GM04503 (cell line): ENCODE measurements at places on chromosomes 13 and 19.

DNA sequence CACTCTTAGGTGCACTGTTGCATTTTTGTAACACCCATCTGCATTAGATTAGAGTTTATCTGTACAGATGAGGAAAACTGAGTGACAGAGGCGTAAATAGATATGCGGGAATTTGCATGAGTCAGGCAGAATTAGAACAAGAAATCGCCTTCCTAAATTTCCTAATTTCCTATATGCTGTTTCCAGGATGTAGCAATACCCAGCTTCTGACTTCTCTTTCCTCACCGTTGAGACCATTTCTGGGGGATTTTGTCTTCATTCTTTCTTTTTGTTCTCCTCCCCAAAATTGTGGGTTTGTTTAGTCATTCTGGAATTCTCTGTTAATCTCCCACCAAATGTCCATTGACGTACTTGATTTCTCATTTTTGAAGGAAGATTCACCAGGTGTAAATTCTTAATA is 10.6 kb upstream of the ZNF792 start:
- DNase-seq, result no peak

DNA sequence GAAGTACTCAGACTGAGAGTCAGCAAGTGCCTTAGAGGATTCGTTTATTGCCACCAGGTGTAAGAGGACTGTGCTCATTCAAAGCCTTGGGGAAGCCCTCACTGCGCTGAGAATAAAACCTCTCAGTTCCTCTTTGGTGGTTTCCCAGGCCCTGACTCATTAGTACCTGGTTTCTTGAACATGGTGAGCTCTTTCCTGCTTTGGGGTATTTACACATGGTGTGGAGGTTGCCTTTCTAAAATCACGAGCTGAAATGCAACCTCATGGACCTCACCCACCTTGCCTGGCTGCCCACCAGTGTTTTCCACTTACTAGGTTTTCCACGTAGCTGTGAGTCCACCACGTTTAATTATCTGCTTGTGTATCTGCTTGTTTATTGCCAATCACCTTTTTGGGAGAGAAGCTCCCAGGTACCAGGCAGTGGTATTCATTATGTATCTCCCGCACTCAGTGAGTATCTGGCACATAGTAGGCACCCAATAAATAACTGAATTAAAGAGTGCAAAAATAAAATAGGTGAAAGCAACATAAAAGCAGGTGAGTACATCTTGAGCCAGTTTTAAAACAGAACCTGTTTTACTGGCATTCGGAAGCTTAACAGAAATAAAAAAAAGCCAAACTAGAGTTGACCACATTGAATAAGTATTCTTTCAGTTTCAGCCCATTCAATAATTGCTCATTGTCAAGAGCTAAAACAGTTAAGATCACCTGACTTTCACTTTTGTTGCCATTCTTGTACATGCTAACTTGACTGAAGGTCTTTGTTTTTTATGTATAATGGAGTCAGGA is 533.0 kb downstream of the MYO16 start:
- no peak for DNase-seq

DNA sequence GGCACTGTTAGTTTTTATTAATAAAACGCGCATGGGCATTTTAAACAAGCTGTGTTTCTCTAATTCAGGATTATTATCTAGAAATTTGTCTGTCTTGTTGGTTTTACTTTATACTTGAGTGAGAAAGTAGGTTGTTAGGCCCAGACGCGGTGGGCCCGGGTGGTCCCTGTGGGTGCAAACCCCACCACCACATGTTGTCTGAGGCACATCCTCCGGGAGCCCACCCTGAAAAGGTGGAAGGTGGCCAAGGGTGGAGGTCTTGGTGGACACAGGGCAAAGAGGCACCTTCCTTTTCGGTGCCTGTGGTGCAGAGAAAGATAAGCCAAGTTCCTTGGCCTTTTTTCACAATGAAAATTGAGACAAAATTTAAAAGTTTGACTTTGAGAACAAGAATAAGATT is 16.6 kb downstream of the ATP4B start:
- DNase-seq, result no peak

DNA sequence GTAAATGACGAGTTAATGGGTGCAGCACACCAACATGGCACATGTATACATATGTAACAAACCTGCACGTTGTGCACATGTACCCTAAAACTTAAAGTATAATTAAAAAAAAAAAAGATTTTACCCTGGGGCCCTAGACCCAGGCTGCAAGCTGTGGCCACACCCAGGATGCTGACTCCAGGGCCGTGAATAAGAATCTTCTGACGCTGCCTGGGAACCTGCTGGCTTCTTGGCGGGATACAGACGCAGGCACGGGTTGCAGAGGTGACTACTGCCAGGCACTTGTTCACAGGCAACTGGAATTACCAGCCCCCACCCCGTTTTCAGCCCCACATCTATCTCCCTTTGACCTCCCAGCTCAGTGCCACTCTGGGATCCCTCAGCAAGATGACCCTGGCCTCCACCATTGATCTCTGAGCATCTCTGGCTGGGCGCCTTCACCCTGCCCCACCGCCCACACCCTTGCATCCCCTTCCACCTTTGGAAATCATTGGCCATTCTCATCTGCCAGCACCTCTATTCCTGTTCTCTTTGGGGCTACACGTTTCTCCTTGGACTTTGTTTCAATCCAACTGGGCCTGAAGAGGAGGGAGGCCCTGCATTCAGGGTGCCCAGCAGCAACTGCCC is 21.1 kb upstream of the CFAP97D2 start:
- DNase-seq, result no peak

DNA sequence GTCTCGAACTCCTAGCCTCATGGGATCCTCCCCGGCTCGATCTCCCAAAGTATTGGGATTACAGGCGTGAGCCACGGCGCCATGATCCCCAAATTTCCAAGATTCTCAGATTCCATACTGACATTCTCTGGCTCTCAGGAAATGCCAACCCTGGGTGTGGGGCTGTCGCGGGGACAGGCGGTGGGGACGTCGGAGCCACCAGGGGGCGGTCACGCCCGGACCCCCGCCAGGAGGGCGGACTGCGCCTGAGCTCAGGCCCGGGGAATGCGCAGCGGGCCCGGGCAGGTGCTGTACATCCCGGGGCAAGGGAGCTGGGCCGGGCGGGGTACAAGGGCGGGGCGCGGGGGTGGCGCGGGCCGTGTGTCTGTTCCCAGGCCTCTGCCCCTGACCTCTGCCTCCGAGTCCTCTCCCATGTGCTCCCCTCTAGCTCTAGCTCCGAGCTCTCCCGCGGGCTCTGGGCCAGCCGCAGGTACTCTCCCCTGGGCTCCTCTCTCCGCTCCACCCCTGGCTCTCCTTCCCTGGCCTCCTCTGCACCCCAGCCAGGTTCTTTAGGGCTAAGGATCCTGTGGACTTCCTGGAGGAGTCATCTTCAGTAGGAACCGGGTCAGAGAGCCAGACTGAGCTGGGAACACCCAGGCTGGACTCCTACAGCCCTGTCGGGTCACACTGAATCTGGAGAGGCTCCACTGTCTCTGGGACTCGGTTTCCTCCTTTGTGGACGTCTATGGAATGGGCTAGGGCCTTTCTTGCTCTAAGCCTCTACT is 2.4 kb downstream of the PPP1R13L start:
- no peak for DNase-seq

GRCh38 chr19:5628461-5628860 is 5.6 kb downstream of the SAFB start:
- no peak for DNase-seq

DNA sequence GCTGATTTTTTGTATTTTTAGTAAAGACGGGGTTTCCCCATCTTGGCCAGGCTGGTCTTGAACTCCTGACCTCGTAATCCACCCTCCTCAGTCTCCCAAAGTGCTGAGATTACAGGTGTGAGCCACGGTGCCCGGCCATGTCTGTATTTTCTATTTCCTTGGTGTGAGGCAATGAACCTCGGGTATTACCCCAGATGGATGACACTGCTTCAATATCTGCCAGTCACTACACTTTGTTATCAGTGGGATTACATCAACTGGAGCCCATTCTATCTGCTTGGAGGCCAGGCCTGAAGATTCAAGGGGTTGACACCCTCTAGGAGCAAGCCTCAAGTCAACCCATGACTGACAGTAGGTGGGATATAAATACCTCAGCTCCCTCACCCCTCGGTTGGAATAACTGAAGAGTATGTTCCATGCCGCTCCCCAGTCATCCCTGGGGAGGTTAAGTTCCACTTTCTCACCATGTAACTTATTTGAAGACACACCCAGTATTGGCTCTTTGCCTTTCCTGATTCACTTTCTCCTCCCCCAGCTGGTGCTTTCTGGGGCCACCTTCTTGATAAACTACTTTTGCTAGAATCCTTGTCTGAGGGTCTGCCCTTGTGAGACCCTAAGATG is 992 bp upstream of the ADGRE1 start:
- no peak for DNase-seq

DNA sequence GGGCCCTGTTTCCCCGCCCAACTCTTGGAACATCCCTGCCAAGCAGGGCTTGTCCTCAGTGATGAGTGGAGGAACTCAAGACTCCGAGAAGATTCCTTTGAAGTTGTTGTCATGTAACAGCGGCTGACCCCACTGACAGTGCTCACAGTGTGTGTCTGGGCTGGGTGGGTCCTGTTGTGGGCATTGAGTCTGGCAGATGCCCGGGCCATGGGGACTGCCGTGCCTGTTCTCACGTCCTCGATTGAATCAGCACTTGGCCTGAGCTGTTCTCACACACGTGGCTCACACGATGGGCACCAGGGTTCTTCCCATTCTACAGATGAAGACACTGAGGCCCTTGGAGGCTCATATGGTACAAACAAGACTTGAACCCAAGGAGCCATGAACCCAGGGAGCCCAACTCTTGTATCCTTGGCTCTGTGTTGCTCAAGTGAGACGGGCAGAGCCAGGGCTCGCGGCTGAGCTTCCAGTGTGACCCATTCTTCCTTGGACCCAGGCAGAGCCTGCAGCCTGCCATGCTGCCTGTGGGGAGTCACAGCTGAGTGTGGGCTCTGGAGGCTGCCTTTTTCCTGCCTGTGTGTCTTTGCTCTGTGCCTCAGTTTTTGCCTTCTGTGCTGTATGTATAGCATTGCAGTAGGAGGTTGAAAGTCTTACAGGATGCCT is 8.6 kb upstream of the EPN1 start:
- no peak for DNase-seq

- no peak for DNase-seq
These were observed 106.2 kb upstream of the LSM14A start for GRCh38 chr19:34066007-34066643.

- no peak for DNase-seq
These were observed 17.6 kb downstream of the EMP3 start for GRCh38 chr19:48342841-48343540.

DNA sequence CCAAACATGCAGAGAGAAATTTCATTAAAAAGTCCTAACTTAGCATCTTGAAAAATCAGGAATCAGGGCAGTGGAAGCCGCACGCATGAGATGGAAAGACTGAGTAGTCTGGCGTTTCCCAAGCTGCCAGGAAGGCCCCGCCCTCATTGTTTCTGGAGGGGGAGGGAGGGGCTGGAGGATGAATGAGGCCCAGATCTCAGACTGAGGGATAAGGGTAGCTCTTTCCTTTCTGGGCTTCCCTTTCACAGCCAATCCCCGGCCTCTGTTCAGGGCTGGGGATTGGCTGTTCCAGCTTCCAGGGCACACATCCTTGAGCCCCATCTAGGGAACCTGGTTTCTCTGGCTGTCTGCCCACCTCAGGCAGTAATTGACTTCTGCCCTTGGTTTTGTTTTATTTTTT is 7.3 kb downstream of the C19orf53 start:
- DNase-seq, result no peak

DNA sequence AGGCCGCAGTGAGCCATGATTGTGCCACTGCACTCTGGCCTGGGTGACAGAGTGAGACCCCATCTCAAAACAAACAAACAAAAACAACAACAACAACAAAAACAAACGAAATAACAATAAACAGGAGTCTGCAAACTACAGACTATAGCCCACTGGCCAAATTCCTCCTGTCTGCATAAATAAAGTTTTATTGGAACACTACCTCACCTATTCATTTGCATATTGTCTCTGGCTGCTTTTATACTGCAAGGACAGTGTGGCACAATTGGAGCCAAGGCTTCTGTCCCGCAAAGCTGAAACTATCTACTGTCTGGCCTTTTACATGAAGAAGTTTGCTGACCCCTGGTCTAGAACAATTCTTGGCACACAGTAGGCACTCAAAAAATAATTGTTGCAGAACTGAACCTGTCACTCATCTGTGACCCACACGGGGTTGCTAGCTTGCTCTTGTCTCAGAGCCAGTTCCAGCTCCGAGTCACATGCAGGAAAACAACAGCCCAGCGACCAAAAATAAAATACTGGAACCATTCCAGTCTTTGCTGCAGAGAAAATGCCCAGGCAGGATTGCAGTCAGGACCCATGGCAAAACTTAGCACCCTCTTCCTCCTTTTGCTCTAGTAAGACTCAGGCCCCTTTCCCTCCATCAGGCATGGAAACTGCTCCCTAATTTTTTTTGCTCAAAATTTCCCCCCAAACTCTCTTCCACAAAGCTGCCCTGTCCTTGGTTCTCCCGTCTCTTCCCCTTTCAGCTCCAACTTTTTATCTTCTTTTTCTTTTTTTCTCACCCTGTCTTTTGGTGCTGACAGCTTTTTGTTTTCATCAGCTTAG is 4.8 kb upstream of the MYH14 start:
- no peak for DNase-seq

- DNase-seq, result no peak
These were observed 55.0 kb downstream of the LATS2 start for GRCh38 chr13:21006141-21007005.

- no peak for DNase-seq
These were observed 53.7 kb upstream of the UQCRFS1 start for GRCh38 chr19:29266603-29267002.

DNA sequence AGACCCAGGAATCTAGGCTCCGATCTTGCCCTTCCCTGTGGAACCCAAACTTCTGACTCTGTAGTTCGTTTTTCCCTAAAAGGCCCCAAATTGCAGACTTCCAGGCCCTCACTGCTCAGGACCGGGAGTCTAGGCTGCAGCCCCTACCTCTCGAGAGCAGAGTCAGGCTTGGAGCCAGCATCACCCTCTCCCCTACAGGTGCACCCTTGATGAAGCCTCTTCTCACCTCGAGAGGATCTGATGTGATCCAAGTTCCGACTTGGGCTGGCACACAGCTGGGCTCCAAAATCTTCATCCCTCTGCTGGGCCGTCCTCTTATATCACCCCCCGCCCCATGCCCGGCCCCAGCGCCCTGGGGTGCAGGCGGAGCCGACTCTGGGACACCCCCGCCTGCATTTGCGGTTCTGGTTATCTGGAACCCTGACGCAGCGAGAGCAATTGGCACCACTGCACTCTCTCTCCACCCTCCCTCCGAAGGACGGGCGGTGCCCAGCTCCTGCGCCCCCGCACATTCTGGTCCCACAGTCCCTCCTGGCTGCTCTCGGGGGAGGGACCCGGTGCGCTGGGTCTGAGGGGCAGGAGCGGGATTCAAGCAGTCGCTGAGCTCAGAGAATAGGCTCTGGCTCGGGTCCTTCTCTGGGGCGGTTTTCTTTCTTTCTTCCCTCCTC is at the start of gene KLK7:
TSS of gene KLK7 (minus strand) at position 293 of the 668 bp plus-strand sequence. CDS start 1,518 bp downstream, outside the sequence.
- DNase-seq, result no peak

DNA sequence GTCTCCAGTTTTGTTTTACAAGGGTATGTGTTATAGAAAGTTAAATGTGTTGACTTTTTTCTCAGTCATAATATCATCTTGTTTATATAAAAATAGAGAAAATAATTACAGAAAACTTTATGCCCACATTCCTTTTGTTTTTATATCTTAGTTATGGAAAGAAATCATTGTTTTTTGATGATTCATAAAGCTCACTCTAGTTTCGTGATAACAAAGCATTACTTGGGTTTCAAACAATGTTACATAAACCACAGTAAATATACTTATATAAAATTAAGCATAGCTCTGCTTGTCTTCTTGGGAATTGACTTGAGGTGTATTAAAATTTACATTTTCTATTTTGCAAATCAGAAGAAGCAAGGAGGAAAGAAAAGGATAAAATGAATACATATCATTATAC is 111.8 kb downstream of the SGCG start:
- no peak for DNase-seq
